Fibroblast of mammary gland (primary cell): ENCODE measurements at places on chromosomes 3 and 15.

GRCh38 chr3:15315003-15315402, 17.4 kb downstream of the SH3BP5 start:
- DNase-seq: peak; percentile 53

DNA sequence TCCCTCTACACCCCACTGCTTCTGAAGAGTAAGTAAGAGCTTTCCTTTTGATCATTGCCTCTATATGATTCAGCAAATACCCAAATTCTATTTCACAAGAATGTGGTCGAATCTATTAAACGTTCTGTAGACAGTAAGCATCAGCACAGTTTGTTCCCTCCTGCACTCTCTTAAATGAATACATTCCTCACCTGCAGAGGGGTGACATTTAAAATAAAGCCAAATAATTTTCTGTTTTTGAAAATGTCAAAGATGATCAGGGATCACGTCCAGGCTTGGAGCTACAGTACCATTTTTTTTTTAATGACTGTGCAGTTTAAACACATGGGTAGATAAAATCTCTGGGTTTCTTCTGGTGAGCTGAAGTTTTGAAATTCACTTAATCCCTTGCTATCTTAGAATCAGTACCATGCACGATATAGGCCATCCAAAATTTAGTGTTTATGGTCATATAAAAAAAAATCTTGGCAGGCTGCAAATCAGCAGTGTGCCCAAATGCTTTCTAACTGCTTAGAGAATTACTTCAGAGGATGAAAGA, 12.8 kb downstream of the PYDC2 start:
- peak; percentile 1 for DNase-seq

DNA sequence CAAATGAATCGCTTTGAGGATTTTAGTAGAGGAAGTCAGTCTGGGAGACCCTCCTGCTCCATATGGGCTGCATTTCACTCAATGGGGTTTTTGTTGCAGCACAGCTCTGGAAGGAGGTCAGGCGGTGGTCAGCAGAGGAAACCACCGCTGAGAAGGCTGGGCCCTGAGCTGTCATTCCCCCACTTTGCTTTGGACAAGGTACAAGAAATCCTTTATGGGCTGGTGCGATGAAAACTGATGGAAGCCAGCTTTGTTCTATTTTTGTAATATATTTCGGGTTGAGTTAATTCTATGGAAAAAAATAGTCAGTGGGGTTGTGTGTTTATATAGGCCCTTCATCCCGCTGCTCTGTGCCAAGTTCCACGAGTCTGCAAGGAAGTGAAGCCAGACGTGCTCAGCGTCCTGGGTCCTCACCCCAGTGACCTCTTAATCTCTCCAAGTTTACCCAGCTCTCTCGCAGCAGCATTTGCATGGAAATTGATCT, 157.1 kb upstream of the TMC3 start:
- DNase-seq: no peak

GRCh38 chr3:144437989-144438388, 466.4 kb downstream of the DIPK2A start:
- no peak for DNase-seq

- no peak for DNase-seq
Observed at GRCh38 chr3:164537485-164537884, 540.8 kb downstream of the SI start.
